ENCODE measurements at places on chromosomes 6 and 20.

DNA sequence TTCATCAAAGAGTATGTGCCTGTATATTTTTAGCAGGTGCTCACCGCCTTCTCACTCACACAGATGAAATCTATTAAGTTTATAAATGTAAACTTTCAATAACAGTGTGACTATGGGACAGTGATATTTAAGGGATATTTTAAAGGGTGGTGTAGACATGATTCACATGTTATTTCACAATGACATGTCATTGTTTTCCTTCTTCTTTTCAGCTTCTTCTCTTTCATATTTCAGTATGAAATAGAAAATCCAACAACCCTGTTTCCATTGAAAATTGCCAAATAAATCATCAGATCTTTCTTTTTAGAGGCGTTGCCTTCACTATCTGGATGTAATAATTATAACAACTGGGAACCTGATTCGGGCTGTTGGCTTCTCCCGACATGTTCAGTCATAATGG, 54.8 kb downstream of the PFDN4 start:
- H3K4me1 ChIP-seq, result no peaks in the 10 kb centered on the region
- H3K27ac ChIP-seq, result no peak overlapping the region
- no peaks in the 10 kb centered on the region for H3K36me3 ChIP-seq

DNA sequence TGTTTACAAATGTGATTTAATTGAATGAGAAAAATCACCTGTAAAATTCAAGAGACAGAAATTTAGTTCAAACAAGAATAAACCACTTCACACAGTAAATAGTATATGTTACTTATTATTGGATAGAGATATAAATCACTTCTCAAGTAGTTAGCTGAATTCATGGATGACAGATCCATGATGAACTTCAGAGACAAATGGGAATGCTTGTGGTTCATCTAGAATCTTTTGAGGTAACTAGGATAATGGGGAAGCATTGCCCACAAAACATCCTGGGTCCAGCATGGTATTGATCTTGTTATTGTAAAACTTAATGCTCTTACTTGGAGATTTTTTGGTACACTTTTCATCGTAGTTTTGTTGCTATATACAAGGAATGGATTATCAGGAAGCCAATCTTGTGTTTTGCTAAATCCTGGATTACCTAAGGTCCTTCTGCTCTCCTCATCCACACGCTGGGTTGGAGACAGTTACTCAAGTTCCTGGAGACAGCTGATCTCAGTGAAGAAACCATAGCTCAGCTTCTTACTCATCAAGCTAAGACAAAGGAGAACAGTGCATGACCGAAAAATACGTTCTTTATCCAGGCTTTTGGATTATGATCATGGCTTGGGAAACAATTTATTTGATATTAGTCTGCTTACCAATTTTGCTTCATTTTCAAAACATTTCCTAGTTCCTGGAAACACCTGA, 142.5 kb upstream of the PREP start:
- no peaks in the 10 kb centered on the region for H3K36me3 ChIP-seq
- H3K4me1 ChIP-seq, result no peaks in the 10 kb centered on the region
- no peaks in the 10 kb centered on the region for H3K27me3 ChIP-seq

- no peak overlapping the region for H3K4me3 ChIP-seq
- H3K27me3 ChIP-seq, result no peaks in the 10 kb centered on the region
- H3K4me1 ChIP-seq, result no peaks in the 10 kb centered on the region
- DNase-seq, result peak; percentile 75
These were observed 6.3 kb upstream of the OR14J1 start for GRCh38 chr6:29295181-29295585.

DNA sequence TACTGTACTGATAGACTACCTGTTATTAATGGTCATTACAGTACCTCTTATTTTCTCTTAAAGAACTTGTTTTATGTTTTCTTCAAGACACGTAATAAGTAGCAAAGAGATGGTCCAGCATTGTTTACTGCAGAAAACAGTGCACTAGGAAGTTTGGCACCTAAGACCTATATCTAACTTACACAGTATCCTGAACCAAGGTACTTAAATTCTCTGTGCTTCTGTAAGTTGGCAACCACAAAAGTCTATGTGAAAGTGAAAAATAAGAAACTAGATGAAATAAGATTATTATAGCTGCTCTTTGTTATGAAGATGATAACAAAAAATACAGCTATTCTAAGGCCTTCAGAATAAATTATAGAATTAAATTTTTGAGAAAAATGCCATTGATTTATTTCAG, 411.7 kb upstream of the SOX4 start:
- no peaks in the 10 kb centered on the region for H3K4me1 ChIP-seq
- no peaks in the 10 kb centered on the region for H3K36me3 ChIP-seq
- H3K4me3 ChIP-seq, result no peak overlapping the region
- H3K27ac ChIP-seq, result no peak overlapping the region

GRCh38 chr6:6816716-6817115, 228.2 kb downstream of the LY86 start:
- H3K27ac ChIP-seq, result no peak overlapping the region

GRCh38 chr6:39088331-39088730, 26.7 kb downstream of the SAYSD1 start:
- DNase-seq, result peak; percentile 52
- H3K4me1 ChIP-seq, result peaks cover 3% of the 10 kb centered on the region
- no peaks in the 10 kb centered on the region for H3K36me3 ChIP-seq
- H3K27ac ChIP-seq, result no peak overlapping the region

DNA sequence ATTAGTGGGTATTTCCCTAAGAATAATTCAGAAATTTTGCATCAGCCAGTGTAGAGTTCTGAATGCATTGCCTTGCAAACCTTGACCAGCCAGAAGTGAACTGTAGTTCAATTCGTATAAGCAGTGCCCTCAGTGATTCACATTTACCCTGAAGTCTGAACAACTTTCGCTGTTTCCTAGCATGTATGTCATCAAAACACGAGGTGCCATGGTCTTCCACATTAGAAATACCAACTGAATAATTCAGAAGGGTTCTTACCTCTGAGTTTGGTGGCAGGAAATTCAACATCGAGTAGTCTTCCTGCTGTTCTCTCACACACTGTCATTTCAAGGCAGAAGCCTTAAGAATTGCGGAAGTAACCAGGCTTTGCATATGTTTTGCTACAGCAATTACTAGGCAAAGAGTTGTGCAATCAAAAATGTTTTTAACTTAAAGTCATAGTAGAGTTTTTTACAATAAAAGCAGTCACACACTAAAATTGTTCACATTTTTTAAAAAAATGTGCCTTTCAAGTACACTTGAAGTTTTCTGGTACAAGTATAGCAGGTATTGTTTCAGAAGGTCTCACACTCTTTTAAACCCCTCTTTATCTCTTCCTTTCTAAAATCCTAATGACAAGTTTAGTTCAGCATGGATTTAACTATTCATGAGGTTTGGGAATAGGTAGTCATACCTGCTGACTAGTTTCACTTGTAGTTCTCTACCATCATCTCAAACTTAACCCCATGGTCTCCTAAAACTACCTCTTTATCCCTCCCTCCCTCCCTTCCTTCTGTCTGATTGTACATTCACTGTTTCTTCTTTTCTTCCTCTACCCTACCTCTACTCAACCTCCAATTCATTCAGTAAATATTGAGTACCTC, 118.3 kb downstream of the STXBP5 start:
- DNase-seq, result no peak
- H3K27me3 ChIP-seq, result no peaks in the 10 kb centered on the region
- peak overlapping the region; percentile 59 for H3K27ac ChIP-seq
- peaks cover 6% of the 10 kb centered on the region for H3K4me1 ChIP-seq

DNA sequence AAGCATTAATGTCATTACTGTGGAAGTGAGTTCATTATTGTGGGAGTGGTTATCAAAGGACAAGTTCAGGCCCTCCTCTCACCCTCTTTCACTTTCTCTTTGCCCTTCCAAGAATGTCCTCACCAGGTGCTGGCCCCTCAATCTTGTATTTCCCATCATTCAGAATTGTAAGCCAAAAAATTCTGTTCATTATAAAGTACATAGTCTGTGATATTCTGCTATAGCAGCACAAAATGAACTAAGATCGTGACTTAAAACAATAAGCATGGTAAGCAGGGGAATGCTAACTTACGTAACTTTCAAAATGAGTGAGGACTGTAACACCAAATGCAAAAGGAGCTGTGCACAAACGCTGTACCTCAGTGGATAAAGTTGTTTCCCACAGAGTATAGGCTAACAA, 515.7 kb upstream of the BTBD3 start:
- H3K27me3 ChIP-seq, result no peaks in the 10 kb centered on the region
- H3K4me1 ChIP-seq, result no peaks in the 10 kb centered on the region
- no peak overlapping the region for H3K27ac ChIP-seq
- DNase-seq, result no peak
- H3K4me3 ChIP-seq, result no peak overlapping the region
- no peaks in the 10 kb centered on the region for H3K36me3 ChIP-seq

Data from upper lobe of left lung (tissue), 6 donors.